Thoracic aorta (tissue), 2 donors: ENCODE measurements at places on chromosomes 3 and 15. TPM values are rescaled to one million over a fixed set of nuclear protein-coding genes. Genes with fewer than 3 reads are reported as not detected.

DNA sequence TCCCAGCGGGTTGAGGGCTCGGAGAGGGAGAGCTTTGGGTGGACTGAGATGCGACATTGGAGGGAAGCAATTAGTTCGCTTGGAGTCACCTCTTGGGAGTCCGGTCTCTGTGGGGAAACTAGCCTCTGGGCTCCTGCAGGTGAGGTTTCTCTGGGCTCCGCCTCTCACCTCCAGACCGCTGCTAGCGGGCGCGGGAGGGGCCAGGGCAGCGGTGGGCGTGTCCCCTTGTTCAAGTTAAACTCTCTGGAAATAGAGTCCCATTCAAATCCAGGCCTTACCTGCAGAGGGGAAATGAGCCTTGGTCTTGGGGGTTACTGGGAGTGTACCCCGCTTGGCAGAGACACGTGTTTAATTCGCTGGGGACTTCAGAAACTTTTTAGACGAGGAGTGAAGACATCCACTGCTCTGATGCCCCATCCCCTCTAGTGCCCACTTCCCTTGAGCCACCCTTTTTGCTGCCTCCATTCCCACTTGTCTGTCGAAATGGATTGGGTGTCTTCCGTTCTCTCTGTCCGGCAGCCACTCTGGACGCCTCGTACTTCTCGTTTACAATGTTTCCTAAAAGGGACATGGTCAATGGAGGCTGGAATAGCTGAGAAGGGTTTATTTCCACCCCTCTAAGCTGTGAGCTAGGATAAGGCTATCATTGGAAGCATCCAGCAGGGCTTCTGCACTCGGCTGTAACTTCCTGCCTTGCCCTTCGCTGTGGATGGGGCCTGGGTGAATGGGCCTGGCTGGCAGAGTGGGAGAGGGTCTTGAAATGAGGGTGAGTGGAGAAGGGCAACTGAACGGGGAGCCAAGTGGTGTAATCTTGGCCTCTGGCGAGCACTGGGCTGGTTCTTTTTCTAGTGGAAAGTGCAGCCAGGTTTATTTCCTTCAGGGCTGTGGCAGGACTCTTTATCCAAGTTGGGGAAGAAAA, 1.1 kb downstream of the MITF start:
- DNase-seq: no peak

GRCh38 chr15:60697750-60698149, 218.8 kb upstream of the ICE2 start:
- no peak for DNase-seq

Gene NMNAT3
- total RNA-seq: 14.1 TPM

DNA sequence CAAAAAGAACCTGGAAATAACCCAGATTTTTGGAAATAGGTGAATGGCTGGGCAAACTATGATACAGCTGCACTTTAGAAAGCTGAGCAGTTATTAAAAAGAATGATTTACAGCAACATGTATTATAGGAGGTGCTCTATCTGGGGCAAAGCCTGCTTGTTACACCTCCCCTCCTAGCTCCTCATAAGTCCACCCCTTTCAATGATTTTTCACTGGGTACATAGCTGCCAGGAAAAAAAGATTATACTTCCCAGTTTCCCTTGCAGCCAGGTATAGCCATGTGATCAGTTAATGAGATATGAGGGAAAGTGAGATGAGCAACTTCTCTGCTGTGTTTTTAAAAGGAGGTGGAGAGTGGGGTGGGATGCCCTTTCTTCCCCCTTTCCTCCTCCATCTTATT, 97.7 kb downstream of the CHST2 start:
- no peak for DNase-seq

DNA sequence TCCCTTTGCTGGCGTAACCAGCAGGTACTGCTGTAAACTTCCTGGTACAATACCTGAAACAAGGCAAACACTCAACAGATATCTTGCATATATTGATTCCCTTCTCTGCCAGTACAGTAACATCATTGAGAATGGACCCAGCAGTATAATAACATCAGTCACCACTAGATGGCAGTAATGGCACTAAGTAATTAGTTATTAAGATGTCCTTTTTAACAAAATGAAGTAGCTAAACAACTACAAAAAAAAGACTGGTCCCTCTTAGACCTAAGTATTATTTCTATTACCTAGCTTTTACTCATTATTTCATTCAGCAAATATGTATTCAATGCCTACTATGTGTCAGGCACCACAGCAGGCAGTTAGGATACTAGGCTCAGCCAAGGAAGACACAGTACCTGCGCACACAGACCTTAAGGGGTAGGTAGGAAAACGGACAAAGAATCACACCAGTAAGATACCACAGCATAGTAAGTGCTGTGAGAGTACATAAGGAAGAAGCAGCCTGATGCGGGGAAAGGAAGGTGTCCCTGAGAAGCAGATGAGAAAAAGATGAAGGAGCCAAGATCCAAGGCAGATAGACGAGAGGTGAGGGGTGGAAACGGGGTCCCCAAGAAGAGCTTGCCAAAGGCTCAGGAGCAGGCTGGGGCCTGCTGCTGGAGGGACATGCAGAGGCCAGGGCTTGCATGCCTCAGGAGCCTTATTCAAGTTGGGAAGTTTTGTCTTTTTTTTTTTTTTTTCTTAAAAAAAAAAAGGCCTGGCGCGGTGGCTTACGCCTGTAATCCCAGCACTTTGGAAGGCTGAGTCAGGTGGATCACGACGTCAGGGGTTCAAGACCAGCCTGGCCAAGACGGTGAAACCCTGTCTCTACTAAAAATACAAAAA, 102.7 kb upstream of the CHD2 start:
- DNase-seq: no peak

DNA sequence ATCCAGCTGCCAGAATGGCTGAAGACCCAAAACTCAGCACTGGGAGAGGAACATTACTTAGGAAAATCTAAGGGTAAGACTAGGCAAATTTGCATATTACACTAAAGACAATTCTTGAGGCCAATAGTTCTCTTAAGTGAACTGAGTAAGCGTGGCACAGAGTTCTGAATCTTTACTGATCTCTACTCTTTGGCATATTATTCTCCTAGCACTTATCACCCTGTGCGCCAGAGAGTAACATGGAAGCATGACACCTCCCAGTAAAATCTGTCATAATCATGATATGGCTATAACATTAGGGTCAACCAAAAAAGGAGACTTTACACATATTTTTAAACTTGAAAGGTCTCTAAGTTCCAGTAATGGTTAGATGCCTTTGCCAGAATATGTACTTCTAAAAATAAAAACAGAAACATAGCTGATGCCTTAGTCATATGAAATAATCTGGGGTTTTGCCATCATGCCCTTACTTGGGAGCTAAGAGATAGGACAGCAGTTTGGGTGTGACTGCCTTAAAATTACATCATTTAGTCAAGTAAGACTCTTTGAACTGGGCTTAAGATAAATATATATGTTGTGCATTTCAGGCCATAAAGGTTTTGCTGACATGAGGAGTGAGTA, 290.5 kb downstream of the PLCL2 start:
- DNase-seq: no peak

DNA sequence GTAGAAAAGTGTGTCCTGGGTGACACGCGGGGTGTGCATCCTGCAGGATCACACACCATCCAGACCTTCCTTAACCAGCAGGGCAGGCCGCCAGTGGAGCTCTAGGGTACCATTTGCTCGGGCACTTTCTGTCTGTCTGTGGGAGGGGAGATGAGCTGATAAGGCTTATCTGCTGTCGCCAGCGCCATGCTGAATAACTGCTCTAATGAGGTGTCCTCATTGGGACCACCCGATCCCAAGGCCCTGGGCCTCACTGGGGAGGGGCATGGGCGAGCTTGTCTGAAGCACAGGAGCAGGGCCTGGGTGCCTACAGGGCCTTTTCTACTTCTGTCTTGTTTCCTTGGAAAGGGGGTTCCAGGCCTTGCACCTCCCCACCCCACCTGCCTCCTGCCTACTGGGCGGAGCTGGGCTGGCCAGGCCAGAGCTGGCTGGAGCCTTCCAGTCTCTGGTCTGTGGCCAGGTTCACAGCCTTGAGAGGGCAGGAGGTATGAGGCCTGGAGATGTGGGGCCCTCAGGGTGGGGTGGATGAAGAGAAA, 2.5 kb upstream of the GATA2 start:
- DNase-seq: no peak
